Stimulated activated CD8-positive, alpha-beta memory T cell treated with anti-CD3 and anti-CD28 coated beads, Interleukin-2, amount 100 ng/mL, for 1 hour (primary cell): ENCODE measurements at places on chromosomes 12 and 14.

DNA sequence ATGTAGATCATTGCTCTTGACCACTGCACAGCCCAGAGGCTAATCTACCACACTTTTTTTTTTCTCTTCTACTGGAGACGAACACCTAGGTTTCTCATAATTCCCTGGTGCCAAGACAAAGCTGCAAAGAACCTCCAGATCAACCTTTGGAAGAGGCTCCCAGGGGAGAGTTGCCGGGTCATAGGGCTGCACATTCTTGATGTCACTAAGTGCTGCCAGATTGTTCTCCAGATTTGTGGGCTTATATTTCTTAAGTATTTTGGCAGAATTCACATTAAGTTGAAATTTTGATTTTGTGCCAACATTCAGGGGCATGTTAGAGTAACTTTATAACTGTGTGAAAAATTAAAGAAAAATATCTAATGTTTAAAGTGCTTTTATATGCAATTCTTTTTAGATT lies 13.5 kb upstream of the PDZRN4 start:
- DNase-seq, result no peak

DNA sequence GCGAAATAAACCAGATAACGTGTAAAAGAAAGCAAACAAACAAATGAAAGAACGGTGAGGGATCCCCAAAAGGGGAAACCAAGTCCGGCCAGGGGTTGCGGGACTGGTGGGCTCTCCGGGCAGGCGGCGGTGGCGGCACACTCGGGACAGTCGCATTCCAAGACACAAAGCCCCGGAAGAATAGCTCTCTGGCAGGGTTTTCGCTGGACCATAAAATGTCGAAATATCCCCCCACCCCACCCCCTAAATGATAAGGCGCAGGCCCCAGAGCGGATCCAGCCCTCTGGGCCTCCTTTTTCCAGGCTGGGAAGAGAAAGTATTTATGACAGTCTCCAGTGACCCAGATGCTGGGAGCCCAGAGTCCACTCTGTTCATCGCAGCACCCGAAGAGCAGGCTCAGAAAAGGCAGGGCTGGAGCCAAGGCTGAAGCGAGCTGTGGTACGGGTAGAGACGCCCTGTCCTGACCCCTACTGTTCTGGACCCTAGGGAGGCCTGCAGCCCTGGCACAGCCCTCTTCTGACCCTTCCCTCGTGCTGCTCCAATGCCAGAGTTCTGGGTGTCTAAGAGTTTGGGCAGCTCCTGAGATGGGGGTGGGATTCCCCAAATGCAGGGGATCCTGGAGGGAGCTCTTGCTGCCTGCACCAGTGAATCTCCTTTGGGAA lies 2.1 kb upstream of the HOXC8 start:
- no peak for DNase-seq

GRCh38 chr12:131222329-131223139 lies 268.8 kb downstream of the ADGRD1 start:
- DNase-seq, result no peak

GRCh38 chr14:37658156-37658555 lies 62.7 kb downstream of the TTC6 start:
- DNase-seq, result no peak

- DNase-seq, result no peak
Measured at GRCh38 chr12:21370845-21371449, 1.8 kb upstream of the IAPP start.

- peak; percentile 27 for DNase-seq
Measured at GRCh38 chr12:51323317-51323960, 535 bp downstream of the BIN2 start.

GRCh38 chr12:108750526-108750925 lies 19.2 kb upstream of the CORO1C start:
- no peak for DNase-seq

DNA sequence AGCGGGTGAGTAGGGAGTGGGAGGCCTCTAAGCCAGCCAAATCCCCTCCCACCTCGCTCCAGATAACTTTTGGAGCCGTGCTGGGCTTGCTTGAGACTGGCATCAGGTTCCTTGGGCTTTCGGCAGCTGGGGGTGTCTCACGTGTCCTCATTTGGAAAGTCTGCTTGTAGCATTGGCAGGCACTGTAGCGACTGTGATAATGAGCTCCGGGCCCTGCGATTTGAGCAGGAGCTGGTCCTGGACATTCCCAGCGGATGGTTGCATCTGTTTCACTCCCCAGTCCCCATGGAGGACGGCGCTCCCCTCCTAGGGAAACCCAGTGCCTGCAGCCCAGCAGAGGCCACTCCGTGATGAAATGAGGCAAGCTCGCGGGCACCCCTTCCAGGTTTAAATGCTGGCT lies 49.4 kb downstream of the DGLUCY start:
- DNase-seq, result no peak

- DNase-seq, result no peak
Measured at GRCh38 chr12:93793983-93794382, 116.8 kb downstream of the CRADD start.

- no peak for DNase-seq
Measured at GRCh38 chr12:100157427-100157821, 14.8 kb upstream of the BLTP3B start.

- no peak for DNase-seq
Measured at GRCh38 chr12:96258104-96258961, 64.2 kb downstream of the ELK3 start.

DNA sequence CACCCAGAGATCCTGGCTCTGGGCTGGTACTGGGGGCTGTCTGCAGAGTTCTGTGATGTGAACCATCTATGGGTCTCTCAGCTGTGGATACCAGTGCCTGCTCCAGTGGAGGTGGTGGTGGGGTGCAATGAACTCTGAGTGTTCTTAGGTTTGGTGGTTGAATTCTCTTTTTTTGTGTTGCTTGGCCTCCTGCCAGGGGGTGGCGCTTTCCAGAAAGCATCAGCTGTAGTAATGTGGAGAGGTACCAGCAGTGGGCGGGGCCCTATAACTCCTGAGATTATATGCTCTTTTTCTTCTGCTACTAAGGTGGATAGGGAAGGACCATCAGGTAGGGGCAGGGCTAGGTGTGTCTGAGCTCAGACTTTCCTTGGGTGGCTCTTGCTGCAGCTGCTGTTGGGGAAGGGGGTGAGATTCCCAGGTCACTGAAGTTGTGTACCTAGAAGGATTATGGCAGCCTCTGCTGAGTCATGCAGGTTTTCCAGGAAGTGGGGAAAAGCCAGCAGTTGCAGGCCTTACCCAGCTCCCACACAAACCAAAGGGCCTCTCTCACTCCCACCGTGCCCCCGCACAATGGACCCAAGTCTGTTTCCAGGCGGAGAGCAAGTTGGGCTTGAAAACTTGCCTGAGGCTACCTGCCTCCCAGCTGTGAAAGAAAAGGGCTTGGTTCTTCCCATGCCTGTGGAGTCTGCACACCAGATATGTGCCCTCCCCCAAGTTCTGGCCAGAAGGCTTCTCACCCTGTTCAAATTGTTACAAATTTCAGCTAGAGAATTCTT lies 18.6 kb downstream of the CCER1 start:
- no peak for DNase-seq

- DNase-seq, result no peak
Measured at GRCh38 chr12:130929363-130929762, 24.3 kb upstream of the ADGRD1 start.

DNA sequence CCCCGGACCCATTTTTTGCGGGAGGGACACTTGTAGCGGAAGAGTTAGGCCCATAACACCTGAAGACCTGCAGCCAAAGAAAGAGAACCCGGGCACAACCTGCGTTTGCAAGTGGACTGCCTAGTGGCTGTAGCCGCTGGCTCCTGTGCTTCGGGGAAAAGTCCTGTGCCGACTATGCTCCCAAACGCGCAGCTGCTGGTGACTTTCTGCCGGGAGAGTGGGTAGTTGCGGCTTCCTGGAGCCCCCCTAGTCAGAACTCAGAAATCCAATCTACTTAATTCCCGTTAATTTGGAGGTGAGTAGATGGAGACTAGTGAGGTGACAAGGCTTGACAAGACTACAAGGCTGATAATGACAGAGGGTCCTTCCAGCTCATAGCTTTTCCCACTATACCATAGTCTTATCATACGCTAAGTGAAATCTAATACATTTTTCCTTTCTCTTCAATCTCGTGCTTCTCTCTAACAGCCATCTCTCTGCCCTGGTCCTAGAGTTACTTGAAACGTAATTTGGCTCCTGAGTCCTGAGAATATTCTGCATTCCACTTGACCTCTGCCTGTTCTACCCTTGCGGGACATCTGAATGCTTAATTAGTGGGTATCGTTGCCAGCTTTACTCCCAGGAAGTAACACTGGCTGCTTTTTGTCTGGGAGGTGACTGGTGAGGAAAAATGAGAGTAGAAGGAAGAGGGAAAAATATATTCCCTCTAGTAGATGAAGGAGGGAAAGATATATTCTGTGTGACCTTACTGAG lies 556 bp downstream of the MTHFD1 start:
- no peak for DNase-seq

GRCh38 chr12:68767191-68767590 lies 21.2 kb downstream of the SLC35E3 start:
- no peak for DNase-seq

- peak; percentile 41 for DNase-seq
Measured at GRCh38 chr14:35365130-35366055, 39.2 kb downstream of the NFKBIA start.

DNA sequence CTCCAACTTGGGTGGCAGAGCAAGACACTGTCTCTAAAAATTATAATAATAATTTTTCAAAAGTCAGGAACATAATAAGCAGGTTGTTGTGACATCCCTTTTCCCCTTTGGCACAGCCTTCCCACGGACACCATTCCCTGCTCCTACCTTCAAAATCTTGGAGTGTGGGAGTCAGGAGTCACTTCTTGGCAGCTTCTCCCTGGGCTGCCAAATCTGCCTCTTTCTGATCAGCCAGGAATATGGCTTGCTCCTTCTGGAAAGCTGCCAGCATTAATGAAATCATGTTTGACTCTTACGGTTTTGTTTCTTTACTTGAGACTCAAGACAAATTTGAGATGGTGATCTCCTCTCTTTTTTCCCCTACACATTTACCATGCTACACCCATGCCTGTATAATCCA lies 391.4 kb upstream of the SYT1 start:
- no peak for DNase-seq

GRCh38 chr12:92147491-92147890 lies 1.8 kb upstream of the BTG1 start:
- DNase-seq, result no peak

GRCh38 chr14:92969871-92970270 lies 46.9 kb downstream of the CHGA start:
- no peak for DNase-seq

DNA sequence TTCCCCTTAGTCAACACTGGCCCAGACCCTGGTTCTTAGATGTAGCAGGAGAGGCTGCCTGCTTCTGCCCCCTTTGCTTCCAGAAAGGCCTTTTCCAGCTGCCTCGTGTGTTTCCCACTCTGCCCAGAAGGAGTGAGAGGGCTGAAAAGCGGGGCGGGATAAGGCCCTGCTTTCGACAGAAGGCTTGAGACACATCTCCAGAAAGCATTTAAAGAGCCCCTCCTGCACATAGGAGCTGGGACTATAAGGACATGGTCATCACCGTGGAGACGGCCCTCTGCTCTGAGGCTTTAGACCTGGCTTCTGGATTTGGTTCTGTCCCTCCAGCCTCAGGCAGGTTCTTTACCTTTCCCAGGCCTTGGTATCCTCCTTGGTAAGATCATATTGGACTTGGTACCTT lies 11.9 kb downstream of the CALM1 start:
- no peak for DNase-seq

GRCh38 chr14:81324011-81324410 lies 76.1 kb downstream of the STON2 start:
- no peak for DNase-seq
